ENCODE measurements at places on chromosomes 11 and 22.

- no peak for DNase-seq
Observed at GRCh38 chr11:111285189-111286091, 12.9 kb upstream of the POU2AF3 start.

DNA sequence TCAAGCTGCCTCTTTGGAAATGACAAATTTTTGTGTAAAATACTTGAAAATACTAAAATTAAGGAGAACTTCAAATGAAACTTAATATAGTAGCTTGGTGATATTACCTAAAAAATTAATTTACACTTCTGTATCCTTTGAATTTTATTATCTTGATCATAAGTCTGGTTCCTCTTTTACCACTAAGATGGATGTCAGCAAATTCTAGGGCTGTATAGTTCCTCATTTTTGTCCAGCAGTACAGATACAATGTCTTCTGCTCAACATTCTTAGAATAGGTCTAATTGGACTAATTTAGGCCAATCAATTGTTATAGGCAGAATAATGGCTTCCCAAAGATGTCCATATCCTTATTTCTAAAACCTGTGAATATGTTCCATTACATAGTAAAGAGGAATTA is 1298.0 kb upstream of the RAG2 start:
- DNase-seq: no peak

DNA sequence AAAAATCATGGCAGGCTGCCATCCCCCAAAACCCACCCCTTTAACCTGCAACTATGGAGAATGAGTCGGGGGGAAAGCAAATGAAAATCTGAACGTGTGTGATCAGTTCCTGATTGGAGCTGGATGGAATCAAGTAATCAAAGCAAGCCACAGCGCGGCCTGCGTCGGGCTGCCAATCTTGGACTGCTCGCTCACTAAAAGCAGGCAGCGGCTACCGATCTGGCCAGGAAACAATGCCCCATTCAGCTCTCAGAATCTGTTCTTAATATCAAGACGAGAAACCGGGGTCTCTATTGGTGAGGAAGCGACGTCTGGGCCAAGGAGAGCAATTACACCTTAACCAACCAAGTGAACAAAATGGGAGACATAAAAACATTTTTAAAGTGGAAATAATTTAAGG is 472.2 kb downstream of the SOX6 start:
- DNase-seq: no peak

GRCh38 chr11:76551400-76551799 is 106.6 kb downstream of the EMSY start:
- DNase-seq: no peak

GRCh38 chr11:74450318-74450717 is 17.0 kb downstream of the KCNE3 start:
- no peak for DNase-seq

DNA sequence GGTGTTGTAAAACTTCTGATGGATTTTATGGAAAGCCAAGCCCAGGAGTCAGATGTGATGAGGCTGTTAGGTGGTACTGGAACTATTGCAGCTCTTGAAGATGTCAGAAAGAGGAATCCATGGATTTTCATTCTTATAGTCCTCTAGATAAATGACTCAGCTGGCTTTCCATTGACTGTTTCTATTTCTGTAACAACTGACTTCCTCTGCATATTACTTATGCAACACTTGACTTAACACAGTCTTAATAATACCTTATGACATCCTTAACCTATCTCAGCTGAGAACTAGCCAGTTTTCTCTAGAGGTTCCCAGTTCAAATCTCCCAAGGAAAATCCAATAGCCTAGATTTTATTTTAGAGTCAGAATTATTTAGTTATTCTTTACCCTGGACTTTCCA is 263.8 kb downstream of the LUZP2 start:
- no peak for DNase-seq

DNA sequence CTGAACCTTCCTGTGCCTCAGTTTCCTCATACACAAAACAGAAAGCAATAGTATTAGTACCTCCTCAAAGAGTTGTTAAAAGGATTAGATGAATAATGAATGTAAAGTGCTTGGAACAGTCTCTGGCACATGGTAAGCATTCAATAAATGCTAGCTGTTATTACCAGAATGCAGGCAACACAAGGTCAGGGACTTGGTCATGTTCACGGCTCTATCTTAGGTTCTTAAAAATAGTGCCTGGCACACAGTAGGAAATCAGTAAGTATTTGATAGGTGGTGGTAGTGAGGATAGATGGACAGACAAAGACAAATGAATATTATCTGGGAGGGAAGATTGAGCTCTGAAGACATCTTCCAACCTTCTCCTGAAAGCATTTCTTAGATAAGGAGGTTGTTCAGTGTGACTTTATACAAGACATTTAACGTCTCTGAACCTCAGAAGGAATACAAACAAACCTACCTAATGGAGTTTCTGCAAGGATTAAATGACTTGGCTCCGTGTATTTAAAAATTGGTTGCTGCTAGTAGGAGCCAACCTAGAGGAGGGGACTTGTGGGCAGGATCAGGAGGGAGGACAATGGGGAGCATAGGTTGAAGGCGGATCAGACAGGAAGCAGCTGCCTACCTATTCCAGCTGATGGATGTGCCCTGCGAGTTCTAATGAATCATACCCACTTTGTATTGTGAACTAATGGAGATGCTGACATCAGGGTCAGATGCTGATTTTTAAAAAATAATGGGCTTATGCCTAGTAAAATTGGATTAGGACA is 94.1 kb downstream of the DBX1 start:
- DNase-seq: no peak

DNA sequence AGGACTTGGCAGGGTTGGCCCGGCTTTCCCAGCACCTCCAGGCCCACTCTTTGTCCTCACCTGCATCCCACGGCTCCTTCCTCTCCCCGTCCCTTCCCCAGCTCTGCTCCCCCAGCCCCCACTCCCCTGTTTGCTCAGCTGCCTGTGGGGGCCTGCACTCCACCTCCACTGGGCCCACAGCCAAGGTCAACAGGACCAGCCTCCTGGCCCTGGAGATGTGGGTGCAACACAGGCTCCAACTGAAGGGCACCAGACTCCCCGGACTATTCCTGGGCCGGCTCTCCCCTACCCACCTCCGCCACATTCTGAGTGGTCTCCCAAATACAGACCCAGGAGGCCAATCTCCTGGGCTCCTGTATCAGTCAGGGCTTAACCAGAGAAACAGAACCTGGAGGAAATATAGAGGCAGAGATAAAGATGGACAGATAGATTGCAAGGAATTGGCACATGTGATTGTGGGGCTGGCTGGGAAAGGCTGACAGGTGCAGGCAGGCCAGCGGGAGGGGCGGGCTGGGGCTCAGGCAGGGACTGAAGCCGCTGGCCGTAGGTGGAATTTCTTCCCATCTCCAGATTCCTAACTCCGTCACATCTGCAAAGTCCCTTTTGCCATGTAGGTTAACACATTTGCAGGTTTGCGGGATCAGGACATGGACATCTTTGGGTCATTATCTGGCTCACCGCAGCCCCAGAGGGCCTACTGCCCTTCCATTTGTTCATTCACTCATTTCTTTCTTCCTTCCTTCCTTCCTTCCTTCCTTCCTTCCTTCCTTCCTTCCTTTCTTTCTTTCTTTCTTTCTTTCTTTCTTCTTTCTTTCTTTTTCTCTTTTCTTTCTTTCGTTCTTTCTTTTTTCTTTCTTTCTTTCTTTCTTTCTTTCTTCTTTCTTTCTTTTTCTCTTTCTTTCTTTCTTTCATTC is 45.8 kb upstream of the MYH9 start:
- DNase-seq: no peak

DNA sequence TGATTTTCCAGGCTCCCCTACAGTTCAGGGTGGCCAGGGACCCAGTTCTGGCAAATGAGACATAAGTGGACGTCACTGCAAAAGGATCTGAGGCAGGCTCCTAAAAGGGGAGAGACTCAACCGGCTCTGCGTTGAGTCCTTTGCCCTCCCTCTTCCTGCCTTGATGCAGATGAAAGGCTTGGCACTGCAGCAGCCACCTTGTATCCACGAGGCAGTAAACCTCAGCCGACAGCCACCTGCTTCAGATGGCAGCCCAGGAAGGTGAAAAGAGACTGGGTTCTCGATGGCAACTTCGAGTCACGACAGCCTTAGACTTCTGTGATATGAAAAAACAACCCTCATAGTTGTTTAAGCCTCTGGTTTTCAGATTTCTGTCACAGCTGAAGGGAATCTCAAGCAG is 14.7 kb upstream of the TREH start:
- DNase-seq: no peak

- no peak for DNase-seq
Observed at GRCh38 chr11:93536101-93536861, 6.9 kb downstream of the SMCO4 start.

- DNase-seq: no peak
Observed at GRCh38 chr11:40797981-40798380, 661.5 kb downstream of the LRRC4C start.
